ENCODE measurements at places on chromosomes 16 and 17. TPM values are rescaled to one million over a fixed set of nuclear protein-coding genes. Genes with fewer than 3 reads are reported as not detected.

ADCY9 gene
- total RNA-seq, result 10.0 TPM

NFATC3 gene
- total RNA-seq, result 35.6 TPM

SMIM36 gene
- not detected for total RNA-seq

CYTH1 gene
- 53.9 TPM for total RNA-seq

PPY gene
- total RNA-seq, result not detected

TLCD1 gene
- total RNA-seq, result 1.8 TPM

CMTM3 gene
- total RNA-seq, result 63.1 TPM

RHBDL3 gene
- not detected for total RNA-seq

UQCRC2 gene
- total RNA-seq, result 205 TPM

TMEM235 gene
- total RNA-seq, result not detected

TEX14 gene
- under 0.01 TPM for total RNA-seq

CCDC78 gene
- 1.3 TPM for total RNA-seq

EPOP gene
- total RNA-seq, result 2.4 TPM

CLEC3A gene
- total RNA-seq, result not detected

SYNGR3 gene
- 6.9 TPM for total RNA-seq

NACA2 gene
- total RNA-seq, result not detected

SLC43A2 gene
- total RNA-seq, result 39.5 TPM

COTL1 gene
- total RNA-seq, result 224 TPM

HOXB7 gene
- 14.4 TPM for total RNA-seq

NGFR gene
- not detected for total RNA-seq

MAP2K4 gene
- 30.3 TPM for total RNA-seq

NDUFAF8 gene
- 27.8 TPM for total RNA-seq

C16orf46 gene
- total RNA-seq, result not detected

SCN4A gene
- total RNA-seq, result not detected

TOB1 gene
- total RNA-seq, result 5.6 TPM

SDK2 gene
- not detected for total RNA-seq

CACNG3 gene
- not detected for total RNA-seq

CHST5 gene
- not detected for total RNA-seq

BORCS6 gene
- total RNA-seq, result 11.3 TPM

GJD3 gene
- 0.38 TPM for total RNA-seq

RPGRIP1L gene
- 9.4 TPM for total RNA-seq

ALDH3A1 gene
- 0.65 TPM for total RNA-seq

PRAC1 gene
- total RNA-seq, result not detected

SLFN14 gene
- under 0.01 TPM for total RNA-seq

HSD11B2 gene
- total RNA-seq, result 0.10 TPM

WWP2 gene
- total RNA-seq, result 37.2 TPM

HYDIN gene
- total RNA-seq, result not detected

PRM3 gene
- not detected for total RNA-seq

MVP gene
- total RNA-seq, result 186 TPM

OR2C1 gene
- not detected for total RNA-seq

SLC9A5 gene
- total RNA-seq, result 0.86 TPM

PRAC2 gene
- not detected for total RNA-seq

OR4D2 gene
- total RNA-seq, result not detected
